SJSA1 (cell line): ENCODE measurements at places on chromosomes 13 and 19.
A peak's percentile ranks its signal among the peaks of the same experiment; 100 is the strongest.

DNA sequence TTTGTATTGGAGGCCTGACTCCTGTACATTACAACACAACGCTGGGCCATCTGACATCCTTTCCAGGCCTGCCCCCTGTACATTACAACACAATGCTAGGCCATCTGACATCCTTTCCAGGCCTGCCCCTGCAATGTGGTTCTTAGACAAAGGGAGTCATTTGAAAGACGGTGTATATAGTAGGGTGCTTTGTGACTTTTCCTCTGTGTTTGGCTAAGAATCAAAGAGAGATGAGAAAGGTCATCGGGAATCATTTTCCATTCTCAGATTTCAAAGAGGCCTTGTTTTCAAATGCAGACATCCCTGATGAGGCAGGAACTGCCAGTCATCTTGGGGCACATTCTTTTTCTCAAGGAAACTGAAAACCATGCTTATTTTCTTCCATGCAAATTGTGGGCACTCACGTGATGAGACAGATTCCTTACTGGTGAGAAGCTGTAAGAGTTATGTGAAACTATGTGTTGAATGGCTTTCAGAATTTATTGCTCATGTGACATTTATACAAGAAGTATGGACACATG is 551.6 kb downstream of the MYO16 start:
- peak; percentile 100 for DNase-seq

- no peak for DNase-seq
Measured at GRCh38 chr13:72963762-72964161, 95.0 kb upstream of the KLF5 start.

GRCh38 chr13:95123726-95124125 is 177.5 kb downstream of the ABCC4 start:
- no peak for DNase-seq

DNA sequence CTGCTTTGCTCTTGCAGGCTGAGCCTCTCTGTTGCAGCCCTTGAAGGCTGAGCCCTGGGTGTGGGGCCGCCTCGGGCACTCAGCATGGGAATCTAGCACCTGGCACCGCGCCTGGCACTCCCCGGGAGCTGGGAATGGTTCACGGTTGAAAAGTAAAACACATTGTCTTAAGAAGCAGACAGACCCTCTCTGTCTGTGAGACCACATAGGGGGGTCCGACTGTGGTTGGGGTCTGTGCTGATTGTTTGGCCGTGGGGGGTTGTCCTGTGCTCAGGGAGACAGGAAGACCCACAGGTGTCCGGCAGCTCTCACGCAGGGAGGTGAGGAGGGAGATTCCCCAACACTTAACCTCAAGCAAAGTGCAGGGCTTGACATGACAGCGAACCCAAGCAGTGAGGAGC is 64.8 kb downstream of the SOX1 start:
- DNase-seq: no peak

DNA sequence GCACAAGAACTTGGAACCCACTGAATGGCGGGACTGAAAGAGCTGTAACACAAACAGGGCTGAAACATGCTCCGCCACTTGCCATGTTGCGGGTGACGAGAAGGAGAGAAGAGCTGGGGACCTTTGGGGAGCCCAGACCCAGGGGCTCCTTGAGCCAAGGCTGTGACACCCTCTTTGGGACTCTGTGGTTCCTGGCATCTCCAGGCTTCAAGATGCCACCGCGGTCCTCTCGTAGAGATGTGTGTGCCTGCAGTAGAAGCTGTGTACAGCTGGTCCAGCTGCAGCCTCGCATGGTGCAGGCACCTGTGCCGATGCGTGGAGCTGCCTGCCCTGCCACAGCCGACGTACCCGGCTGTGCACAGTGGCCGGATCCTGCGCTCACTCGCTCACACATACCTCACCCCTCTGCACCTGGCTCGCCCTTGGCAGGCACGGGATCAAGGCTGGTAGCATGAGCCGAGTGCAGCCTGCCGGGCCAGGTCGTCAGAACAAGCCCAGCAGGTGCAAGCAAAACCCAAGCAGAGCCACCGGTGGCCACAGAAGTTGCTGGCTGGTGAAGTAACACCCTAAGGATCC is 1385.8 kb downstream of the PCDH9 start:
- no peak for DNase-seq

- no peak for DNase-seq
Measured at GRCh38 chr19:1097810-1098176, 2.6 kb upstream of the POLR2E start.

- DNase-seq: peak; percentile 42
Measured at GRCh38 chr13:19862481-19863313, 752 bp downstream of the ZMYM5 start.

- no peak for DNase-seq
Measured at GRCh38 chr13:30570691-30571090, 47.0 kb upstream of the USPL1 start.

GRCh38 chr13:107233541-107233940 is 665.6 kb upstream of the ARGLU1 start:
- DNase-seq: no peak

DNA sequence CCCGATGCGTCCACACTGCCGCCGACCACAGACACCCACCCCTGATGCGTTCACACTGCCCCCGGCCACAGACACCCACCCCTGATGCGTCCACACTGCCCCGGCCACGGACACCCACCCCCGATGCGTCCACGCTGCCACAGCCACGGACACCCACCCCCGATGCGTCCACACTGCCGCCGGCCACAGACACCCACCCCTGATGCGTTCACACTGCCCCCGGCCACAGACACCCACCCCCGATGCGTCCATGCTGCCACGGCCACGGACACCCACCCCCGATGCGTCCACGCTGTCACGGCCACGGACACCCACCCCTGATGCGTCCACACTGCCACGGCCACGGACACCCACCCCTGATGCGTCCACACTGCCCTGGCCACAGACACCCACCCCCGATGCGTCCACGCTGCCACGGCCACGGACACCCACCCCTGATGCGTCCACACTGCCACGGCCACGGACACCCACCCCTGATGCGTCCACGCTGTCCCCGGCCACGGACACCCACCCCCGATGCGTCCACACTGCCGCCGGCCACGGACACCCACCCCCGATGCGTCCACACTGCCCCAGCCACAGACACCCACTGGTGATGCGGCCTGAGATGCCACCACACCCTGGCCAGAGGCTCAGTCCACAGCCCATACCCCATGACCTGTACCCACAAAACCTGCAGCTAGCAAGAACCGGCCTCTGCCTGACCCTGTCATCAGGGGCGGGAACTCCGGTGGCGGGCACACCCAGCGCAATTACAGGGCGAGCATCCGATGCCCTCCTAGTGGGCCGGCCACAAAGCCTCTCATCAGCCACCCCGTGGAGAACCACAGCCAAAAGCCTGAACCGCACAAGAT is 28.4 kb downstream of the RASA3 start:
- no peak for DNase-seq

DNA sequence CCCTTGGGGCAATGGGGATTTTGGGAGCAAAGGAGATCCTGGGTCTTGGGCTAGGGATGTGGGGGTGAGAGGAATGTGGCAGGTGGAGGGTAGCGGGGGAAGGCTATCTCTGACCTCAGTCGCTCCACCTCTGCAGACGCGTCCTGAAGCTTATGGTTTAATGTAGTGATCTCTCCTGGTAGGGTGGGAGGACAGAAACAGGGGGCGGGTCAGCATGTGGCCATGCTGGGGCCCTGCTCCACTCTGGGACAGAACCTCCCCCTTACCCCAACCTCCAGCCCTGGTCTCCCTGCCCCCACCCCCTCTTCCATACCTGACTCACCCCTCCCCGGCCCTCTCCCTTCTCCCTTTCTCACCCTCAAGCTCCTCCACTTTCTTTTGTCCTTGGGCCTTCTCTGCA is 1.4 kb downstream of the BST2 start:
- DNase-seq: no peak

- peak; percentile 58 for DNase-seq
Measured at GRCh38 chr13:104586051-104586746, 1520.0 kb upstream of the SLC10A2 start.

DNA sequence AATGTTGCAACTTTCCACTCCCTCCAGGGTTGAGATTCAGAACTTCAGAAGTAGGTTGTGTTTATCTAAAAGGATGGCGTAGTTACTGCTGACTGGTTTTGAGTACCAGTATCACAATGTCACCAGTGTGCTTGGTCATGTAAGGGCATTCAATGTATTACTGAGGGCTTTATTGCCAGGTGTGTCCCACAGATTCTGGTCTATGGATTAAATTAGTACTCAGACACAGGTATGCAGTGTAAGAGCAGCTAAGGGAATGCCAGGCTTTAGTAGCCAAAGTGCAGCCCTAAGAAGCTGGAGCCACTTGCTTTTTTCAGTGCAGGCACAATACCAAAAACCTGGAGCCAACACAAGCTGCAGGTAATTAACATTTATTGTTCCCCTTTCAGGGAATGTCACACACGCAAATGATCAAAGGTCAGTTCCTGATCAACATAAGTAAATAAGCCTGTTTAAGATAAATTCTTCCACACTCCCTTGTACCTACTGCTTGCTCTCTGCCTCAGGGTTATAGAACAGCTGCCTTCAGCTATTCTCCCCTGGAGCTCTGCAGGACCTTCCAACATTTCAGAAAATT is 130.1 kb upstream of the ZNF91 start:
- DNase-seq: no peak

DNA sequence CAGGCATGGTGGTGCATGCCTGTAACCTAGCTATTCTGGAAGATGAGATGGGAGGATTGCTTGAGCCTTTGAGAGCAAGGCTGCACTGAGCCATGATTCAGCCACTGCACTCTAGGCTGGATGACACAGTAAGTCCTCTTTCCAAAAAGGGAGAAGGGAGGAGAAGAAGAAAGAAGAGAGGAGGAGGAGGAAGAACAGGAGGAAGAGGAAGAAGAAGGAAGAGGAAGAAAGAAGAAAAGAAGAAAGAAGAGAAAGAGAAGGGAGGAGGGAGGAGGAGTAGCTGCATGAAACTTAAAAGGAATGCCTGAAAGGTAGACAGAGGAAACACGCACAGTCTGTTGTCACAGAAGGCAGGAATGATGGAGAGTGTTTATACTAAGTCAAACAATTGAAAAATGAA is 3.6 kb upstream of the DPY19L3 start:
- DNase-seq: no peak

DNA sequence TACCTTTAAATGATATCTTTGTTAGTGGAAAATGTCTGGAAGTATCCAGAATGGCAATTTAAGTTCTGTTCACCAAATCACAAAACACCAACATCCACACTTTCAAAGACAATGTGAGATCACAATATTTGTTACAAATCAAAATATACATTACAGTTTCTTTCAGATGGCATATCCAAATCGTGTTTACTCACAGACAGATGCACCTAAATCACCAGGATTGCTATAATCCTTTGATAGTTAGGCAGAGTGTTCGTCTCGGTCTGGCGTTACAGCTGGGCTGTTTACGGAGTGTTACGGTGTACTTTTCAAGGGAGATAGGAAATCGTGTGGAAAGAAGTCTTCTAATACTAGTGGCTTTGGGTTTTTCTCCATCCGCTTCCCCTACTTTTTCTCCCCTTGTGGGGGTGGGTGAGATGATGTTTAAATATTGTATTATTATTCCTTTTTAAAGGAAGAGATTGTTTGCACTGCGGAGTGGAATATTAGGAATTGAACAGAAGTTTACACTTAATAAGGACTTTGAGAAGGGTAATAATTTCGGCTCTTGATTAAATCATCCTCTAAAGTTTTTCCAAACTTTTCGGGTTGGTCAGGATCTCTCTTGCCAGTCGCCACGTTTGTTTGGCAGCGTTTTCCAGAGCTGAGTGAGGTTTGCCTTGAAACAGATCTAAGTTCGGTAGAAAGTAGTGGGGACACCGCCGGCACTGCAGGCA is 1.8 kb downstream of the MAB21L1 start:
- no peak for DNase-seq

DNA sequence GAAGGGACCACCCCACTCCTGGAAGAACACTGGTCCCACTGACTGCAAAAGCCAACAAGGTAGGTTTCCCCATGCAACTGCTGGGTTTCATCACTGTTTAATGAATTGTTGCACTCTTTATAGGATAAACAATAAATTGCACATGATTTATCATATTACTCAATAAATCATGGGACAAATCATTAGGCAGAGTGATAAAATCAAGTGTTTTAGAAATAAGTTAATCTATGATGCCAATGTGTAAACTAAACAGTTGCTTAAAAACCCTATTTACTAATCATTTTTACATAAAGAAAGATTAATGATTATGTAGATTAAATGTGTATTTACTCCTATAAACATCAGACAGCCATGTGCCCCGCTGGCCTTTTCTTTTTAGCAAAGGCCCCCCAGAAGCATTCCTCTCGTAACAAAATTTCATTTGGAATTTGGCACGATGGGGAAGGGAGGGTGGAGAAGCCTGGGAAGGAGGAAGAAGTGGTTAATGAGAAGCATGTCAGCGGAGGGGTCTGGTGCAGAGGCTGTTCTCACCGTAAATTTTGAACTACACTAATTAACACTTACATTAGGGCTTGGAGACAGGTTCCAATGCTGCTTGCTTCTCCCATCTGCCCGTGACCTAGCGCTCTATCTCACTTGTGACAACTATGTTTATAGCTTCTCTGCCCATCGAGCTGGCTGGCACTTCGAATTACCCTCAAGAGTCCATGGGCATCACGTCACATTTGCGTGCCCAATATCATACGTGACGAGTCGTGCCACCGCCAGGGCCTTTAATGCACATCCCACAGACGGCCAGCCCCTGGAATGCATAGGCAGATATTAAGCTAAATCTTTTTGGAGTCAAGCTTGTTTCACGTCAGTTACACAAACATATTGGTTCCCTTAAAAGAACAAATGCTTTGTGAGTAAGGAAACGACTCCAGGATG is 357.7 kb upstream of the TSHZ3 start:
- no peak for DNase-seq

DNA sequence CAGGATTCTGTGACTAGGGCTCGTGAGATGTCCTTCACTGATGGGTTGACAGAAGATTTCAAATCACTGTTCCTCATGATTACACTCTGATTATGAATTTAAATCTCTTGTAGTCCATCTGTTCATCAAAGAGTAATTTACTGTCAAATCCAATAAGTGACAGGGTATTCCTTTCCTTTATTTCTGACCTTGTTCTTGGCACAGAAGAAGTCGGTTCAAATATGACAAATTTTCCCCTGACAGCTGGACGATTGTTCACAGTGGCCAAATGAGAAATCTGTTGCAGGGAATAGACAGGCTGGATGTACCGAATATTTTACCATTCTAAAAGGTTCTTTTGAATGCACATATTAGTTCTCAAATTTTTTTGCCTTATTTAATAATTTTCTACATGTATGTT is 767.3 kb upstream of the GPC6 start:
- no peak for DNase-seq

GRCh38 chr13:71285700-71286099 is 581.3 kb downstream of the DACH1 start:
- no peak for DNase-seq

DNA sequence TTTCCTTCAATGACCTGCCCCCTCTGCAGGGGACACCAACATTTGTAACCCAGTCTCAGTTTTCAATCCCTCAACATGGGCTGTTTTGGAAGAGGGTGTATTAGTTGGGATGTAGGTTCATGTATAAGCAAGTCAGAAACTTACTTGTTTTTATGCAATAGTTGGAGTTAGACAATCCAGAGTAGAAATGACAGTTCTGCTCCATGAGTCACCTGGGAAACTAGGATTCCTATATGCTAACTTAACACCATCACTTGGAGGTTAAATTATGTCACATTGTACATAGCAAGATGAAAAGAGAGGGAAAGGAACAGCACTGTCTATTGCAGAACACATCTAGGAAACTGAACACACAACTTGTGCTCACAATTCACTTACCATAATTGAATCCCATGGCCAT is 436.4 kb downstream of the RFC3 start:
- DNase-seq: no peak
